ENCODE measurements at places on chromosomes 3 and 15. TPM values are rescaled to one million over a fixed set of nuclear protein-coding genes. Genes with fewer than 3 reads are reported as not detected.

TRAT1 gene
- 99.4 TPM for total RNA-seq

XCR1 gene
- total RNA-seq = 0.05 TPM

MED12L gene
- total RNA-seq = 4.9 TPM

ZPLD1 gene
- total RNA-seq = not detected

FILIP1L gene
- total RNA-seq = 2.9 TPM

SAMD7 gene
- total RNA-seq = not detected

IFT122 gene
- total RNA-seq = 10.0 TPM

CD200R1L gene
- total RNA-seq = not detected

KBTBD8 gene
- total RNA-seq = 26.6 TPM

PEAK1 gene
- total RNA-seq = 24.3 TPM

FRMD4B gene
- 83.3 TPM for total RNA-seq

TPRA1 gene
- 41.3 TPM for total RNA-seq

FBXO40 gene
- total RNA-seq = not detected

AHSG gene
- total RNA-seq = 0.16 TPM

FAM3D gene
- total RNA-seq = not detected

- no peak overlapping the region for H3K27ac ChIP-seq
- H3K36me3 ChIP-seq = no peaks in the 10 kb centered on the region
- H3K4me1 ChIP-seq = no peaks in the 10 kb centered on the region
- no peak overlapping the region for H3K4me3 ChIP-seq
- no peak for DNase-seq
These were observed 170.3 kb downstream of the MOBP start for GRCh38 chr3:39637807-39638206.

DNA sequence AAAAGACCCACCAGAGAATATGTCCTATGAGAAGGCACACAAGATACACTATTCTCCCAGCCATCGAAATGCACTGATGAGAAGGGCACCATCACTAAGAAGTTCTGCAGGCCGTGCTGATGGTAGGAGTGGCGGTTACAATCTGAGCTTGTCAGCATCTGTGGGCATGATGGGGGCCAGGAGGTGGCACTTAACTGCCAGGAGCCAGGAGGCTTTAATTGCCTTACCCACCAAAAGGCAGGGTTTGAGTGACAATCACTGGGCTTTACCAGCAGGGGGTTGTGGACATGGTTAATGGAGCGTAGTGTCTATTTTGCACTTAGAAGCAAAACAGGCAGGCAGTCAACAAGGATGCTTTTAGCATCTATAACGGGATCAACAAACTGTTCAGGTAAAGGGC is 16.0 kb upstream of the SQOR start:
- no peak overlapping the region for H3K4me3 ChIP-seq
- no peak overlapping the region for H3K27ac ChIP-seq
- no peaks in the 10 kb centered on the region for H3K36me3 ChIP-seq
- no peak for DNase-seq
- H3K27me3 ChIP-seq = peaks cover 2% of the 10 kb centered on the region

DNA sequence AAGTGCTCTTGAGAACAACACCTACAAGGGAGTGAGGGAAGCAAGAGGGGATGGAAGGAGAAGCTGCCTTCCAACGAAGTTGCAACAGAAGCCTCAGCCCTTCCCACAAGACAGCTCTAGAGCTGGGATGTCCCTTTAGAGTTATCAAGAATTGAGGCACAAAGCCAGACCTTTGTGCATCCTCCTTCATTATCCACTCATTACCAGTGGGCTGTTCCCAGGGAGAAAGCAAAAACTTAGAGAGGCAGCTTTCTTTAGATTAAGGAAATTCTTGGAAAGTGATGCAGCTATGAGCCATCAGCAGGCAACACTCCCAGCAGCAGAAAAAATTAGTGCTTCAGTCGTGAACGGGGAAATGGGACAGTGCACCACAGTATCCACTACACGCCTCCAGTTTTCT is 10.6 kb upstream of the CD96 start:
- H3K4me3 ChIP-seq = no peak overlapping the region
- H3K27me3 ChIP-seq = peaks cover 2% of the 10 kb centered on the region
- H3K4me1 ChIP-seq = peaks cover 12% of the 10 kb centered on the region

DNA sequence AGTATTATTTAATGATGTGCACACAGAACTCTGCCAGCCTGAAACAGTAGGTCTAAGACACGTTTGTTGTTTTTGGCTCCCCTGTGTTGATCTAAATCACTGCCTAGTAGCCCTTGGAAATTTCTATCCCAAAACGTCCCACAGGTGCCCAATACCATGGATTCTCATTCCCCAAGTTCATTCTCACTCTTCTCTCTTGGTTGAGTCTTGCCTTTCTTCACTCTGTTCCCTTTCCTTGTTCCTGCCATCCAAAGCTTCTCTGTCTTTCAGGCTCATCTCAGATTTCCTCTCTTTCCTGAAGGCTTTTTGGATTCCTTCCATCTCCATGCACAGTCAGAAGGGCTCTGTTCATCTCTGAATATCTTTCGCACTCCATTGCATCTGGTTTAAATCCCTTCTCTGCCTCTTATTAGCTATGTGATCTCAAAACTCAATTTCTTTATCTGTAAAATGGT is 54.2 kb downstream of the PPARG start:
- no peak overlapping the region for H3K4me3 ChIP-seq
- no peak overlapping the region for H3K27ac ChIP-seq
- H3K4me1 ChIP-seq = peaks cover 5% of the 10 kb centered on the region
- H3K36me3 ChIP-seq = no peaks in the 10 kb centered on the region
- no peak for DNase-seq

GRCh38 chr3:122255757-122256439 is 69.2 kb upstream of the CSTA start:
- H3K4me1 ChIP-seq = peaks cover 22% of the 10 kb centered on the region
- H3K27ac ChIP-seq = peak overlapping the region; percentile 29
- no peak overlapping the region for H3K4me3 ChIP-seq
- no peak for DNase-seq

DNA sequence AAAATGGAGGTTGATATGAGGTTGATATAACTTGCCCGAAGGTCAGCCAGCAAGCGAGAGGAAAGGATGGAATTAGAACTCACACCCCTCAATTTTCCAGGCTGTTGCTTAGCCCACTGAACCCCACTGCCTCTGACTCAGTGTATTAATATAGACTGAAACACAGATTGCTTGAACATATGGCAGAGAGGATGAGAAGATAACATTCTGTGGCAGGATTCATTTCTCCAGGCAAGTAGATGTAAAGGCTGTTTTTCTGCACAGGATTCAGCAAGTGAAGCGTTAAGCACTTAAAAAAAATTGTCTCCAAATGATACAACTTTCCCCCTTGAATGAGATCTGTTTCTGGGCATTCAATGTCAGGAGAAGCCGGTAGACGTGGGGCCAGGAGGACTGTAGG is 335.2 kb downstream of the GAP43 start:
- no peaks in the 10 kb centered on the region for H3K36me3 ChIP-seq
- H3K27ac ChIP-seq = no peak overlapping the region
- H3K4me3 ChIP-seq = no peak overlapping the region
- H3K27me3 ChIP-seq = no peaks in the 10 kb centered on the region
- no peak for DNase-seq

DNA sequence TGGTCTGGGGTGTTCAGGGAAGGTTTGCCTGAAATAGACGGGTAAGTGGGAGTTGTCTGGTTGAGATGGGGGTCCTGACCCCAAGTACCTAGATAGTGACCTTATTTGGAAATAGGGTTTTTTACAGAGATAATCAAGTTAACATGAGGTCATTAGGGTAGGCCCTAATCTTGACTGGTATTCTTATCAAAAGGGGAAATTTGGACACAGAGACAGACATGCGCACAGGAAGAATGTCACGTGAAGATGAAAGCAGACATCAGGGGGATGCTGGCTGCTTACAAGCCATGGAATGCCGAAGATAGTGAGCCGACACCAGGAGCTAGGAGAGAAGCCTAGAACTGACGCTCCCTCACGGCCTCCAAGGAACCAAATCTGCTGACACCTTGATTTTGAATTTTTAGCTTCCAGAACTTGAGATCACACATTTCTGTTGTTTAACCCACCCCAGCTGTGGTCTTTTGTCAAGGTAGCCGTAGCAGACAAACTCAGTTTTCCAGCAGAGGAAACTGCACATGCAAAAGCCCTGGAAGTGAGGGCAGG is 17.1 kb downstream of the BHLHE40 start:
- H3K4me1 ChIP-seq = peaks cover 68% of the 10 kb centered on the region
- peak overlapping the region; percentile 27 for H3K27ac ChIP-seq
- H3K4me3 ChIP-seq = no peak overlapping the region
- H3K27me3 ChIP-seq = no peaks in the 10 kb centered on the region

GRCh38 chr3:134267996-134268395 is 17.3 kb upstream of the RYK start:
- DNase-seq = no peak
- no peaks in the 10 kb centered on the region for H3K36me3 ChIP-seq
- H3K27me3 ChIP-seq = peaks cover 38% of the 10 kb centered on the region

- H3K4me3 ChIP-seq = no peak overlapping the region
- H3K4me1 ChIP-seq = peaks cover 38% of the 10 kb centered on the region
- peaks cover 1% of the 10 kb centered on the region for H3K36me3 ChIP-seq
- no peak overlapping the region for H3K27ac ChIP-seq
These were observed 38.7 kb upstream of the SNRK start for GRCh38 chr3:43247561-43248184.

DNA sequence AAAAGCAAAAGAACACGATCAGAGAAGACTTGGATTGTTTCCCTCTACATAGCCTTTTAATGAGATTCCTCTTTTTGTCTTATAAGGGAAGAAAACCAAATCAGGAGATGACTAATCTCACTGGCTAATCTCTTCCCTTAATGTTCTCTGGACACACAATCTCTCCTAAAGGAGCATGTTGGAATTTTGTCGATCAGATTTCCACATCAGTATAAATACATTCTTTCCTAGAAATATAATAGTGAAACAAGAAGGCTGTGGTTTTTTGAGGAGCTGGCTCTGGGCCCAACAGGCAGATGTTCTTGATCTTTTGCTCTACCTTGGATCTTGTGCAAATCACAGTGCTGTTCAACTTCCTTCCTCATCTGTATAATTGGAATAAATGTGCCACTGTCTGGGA is 94.0 kb downstream of the GTPBP8 start:
- H3K4me3 ChIP-seq = no peak overlapping the region
- no peak overlapping the region for H3K27ac ChIP-seq
- peaks cover 5% of the 10 kb centered on the region for H3K4me1 ChIP-seq
- H3K36me3 ChIP-seq = no peaks in the 10 kb centered on the region
- DNase-seq = no peak
- no peaks in the 10 kb centered on the region for H3K27me3 ChIP-seq

- no peak overlapping the region for H3K4me3 ChIP-seq
- no peaks in the 10 kb centered on the region for H3K4me1 ChIP-seq
- H3K27ac ChIP-seq = no peak overlapping the region
- H3K27me3 ChIP-seq = peaks cover 1% of the 10 kb centered on the region
- no peaks in the 10 kb centered on the region for H3K36me3 ChIP-seq
- DNase-seq = no peak
These were observed 384.3 kb downstream of the CACNA2D3 start for GRCh38 chr3:54506603-54507002.

DNA sequence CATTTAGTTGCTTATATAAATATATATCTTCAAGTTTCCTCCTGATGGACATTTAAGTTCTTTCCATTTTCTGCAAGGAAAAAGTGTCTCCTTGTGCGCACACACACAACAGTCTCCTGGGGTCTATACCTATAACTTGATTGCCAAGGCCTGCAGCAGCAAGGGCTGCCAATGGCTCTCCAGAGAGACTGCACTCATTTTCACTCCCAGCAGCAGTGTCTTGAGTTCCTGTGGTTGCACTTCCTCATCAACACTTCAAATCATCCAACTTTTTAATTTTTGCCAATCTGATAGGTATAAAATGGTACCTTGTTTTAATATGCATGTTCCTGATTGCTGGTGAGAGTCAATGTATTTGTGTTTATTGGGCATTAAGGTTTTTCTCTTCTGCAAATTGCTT is 23.1 kb downstream of the TNFAIP8L3 start:
- H3K4me3 ChIP-seq = no peak overlapping the region
- H3K27me3 ChIP-seq = peaks cover 6% of the 10 kb centered on the region
- no peaks in the 10 kb centered on the region for H3K36me3 ChIP-seq
- peaks cover 24% of the 10 kb centered on the region for H3K4me1 ChIP-seq
- H3K27ac ChIP-seq = no peak overlapping the region
- no peak for DNase-seq

GRCh38 chr15:98842973-98843285 is 164.7 kb downstream of the PGPEP1L start:
- no peaks in the 10 kb centered on the region for H3K36me3 ChIP-seq
- DNase-seq = no peak
- no peaks in the 10 kb centered on the region for H3K27me3 ChIP-seq
- H3K4me1 ChIP-seq = peaks cover 22% of the 10 kb centered on the region

DNA sequence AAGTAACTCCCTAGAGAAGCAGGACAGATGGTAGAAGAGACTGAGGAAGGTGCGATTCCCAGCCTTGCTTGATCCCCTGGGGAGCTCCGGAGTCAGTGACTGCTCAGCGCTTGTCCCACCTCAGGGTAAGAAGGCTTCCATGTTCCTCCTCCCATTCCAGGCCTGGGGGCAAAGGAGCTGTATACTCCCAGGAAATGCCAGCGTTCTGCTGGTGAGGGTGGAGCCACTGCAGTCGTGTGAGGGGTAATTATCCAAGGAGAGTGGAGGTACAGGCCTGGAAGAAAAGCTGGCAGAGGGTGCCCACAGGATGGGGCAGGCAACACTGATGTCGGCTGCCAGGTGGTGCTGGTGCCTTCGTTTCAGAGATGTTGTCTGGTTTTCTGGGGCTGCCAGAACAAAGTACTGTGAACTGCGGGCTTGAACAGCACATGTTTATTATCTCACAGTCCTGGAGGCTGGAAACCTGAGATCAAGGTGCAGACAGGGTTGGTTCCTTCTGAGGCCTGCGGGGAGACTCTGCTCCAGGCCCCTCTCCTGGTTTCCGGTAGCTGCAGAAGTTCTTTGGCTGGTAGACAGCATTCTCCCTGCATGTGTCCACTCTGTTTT is 12.1 kb upstream of the APBA2 start:
- no peak overlapping the region for H3K27ac ChIP-seq
- H3K36me3 ChIP-seq = no peaks in the 10 kb centered on the region

- H3K27me3 ChIP-seq = no peaks in the 10 kb centered on the region
- no peak for DNase-seq
- H3K36me3 ChIP-seq = peaks cover 20% of the 10 kb centered on the region
- H3K4me1 ChIP-seq = no peaks in the 10 kb centered on the region
- no peak overlapping the region for H3K4me3 ChIP-seq
These were observed 61.8 kb upstream of the RPL32 start for GRCh38 chr3:12903000-12903800.

GRCh38 chr3:141229132-141229531 is 2.5 kb upstream of the PXYLP1 start:
- DNase-seq = no peak
- H3K4me1 ChIP-seq = peaks cover 35% of the 10 kb centered on the region
